Cardiac muscle cell (in vitro differentiated cells and primary cell): ENCODE measurements at places on chromosomes 1 and 21.

GRCh38 chr1:25817840-25818501 lies 1.8 kb upstream of the MTFR1L start:
- no peak for DNase-seq

DNA sequence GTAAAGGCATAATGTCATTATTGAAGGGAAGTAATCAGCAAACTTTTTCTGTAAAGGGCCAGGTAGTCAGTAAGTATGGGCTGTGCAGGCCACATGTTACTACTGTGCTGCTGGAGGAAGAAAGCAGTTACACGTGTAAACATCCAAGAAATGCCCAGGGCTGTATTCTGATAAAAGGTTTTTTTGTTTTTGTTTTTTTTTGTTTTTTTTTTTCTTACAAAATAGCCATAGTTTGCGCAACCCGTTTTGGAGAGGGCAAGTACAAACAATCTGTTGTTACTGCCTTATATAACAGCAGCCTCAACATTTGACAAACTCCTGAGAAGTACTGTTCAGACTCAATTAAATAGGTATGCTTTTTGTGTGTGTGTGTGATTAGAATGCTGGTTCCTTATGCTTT lies 26.7 kb upstream of the MTMR11 start:
- no peak for DNase-seq

- DNase-seq: no peak
Observed at GRCh38 chr1:27967106-27967883, 7.5 kb downstream of the XKR8 start.

DNA sequence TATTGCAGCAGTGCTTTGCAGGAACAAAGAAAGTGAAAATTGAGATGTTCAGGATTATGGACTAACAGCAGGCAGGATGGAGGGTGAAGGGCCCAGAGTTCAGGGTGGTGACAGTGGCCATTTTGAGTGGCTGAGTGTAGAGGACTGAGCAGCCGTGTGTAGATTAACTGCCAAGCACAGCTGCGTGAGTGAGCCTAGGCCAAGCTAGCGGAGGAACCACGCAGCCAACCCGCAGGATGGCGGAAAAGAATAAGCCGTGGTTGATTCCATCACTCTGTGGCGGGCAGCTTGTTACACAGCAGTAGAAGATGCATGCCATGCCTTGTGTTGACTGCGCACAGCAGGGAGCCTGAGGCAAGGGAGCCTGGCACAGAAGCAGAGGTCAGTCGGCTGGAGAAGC lies 102.5 kb upstream of the KIF26B start:
- no peak for DNase-seq

DNA sequence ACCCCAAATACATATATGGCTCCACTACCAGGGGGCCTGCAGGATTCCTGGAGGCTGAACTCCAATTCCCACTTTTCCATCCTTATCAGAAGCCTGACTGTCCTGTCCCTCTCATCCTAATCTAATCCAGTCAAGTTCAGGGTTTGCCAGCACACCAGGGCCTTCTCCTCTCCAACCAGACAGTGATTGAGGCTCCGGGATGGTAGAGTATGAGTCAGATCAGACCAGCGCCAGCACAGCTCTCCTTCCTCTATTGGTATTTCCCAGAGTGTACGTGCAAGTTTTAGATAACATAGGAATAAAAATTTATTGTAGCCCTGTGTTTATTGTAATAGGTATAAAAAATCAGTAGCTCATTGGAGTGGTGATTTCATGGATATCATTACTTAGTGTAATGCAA lies 24.5 kb upstream of the RCSD1 start:
- DNase-seq: no peak

DNA sequence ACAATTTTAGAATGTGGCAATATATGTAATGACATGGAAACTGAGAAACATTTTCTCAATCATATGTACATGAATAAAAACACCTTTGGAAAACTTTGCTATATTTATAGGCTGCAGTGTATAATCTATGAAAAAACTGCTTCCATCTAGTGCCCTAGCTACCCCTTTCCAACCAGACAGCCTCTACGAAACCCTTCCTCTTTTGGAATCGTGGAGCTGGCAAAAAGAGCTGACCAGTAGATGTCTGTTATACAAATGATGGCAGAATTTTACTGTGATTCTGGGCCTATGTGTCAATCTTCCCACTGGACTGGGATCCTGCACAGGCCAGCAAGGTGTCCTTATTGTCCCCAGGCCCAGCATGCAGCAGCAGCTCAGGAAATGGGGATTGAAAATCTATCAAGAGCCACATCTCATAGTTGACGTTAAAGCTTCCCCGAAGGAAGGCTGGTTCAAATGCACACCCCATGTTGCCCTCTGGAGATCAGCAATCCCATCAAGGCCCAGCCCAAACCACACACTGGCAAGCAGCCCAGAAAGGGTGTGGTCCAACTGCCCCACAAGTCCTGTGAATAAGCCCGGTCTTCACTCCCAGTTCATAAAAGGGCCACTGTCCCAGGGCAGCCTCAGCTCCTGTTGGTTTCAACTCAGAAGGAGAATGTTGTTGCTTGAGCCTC lies 8.8 kb upstream of the FAM20B start:
- peak; percentile 89 for DNase-seq

DNA sequence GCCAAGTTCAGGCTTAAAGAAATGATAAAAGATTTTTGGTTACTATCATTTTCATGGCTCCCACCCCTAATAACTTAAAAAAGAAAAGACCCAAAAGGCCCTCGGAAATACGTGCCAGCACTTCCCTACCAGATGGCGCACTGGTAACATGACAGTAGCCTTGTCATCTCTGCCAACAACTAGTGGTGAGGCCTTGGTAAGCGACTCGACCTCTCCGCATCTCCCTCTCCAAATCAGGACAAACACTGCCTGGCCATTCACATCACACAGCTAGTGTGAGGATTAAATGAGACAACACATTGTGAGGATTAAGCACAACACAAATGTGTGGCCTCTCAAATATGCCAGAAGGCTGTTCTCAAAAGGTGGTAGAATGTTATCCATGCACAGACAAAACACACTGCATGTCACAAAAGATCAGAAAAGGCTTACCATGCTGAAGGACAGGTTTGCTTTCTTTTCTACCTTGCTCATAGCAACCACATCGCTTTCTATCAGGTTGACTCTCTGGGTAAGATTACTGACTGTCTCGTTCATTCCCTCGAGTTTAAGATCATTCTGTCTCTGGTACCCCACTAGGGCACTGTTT lies 16.4 kb downstream of the TEX38 start:
- no peak for DNase-seq

DNA sequence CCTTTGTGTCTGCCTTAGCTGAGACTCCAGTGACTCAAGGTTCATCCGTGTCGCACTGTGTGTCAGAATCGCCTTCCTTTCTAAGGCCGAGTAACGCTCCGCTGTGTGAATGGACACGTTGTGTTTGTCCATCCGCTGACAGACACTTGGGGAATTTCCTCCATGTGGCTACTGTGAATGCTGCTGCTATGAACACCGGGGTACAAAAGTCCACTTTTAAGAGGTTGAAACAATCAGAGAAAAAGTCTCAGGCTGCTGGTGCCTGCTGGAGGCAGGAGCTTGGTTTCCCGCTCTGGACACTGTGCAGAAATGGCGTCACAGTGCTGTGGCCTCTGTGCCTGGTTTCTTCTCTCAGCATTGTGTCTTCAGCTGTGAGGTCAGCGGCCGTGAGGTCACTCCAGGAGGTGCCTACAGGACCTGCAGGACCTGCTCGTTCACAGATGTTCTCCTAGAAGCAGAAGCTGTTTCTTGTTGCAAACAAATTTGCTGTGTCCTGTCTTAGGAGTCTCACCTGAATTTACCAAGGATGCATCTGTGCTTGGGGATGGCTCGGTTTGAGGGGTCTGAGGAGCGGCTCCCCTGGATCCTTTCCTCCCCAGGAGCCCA lies 34.2 kb downstream of the KRTAP10-1 start:
- no peak for DNase-seq

DNA sequence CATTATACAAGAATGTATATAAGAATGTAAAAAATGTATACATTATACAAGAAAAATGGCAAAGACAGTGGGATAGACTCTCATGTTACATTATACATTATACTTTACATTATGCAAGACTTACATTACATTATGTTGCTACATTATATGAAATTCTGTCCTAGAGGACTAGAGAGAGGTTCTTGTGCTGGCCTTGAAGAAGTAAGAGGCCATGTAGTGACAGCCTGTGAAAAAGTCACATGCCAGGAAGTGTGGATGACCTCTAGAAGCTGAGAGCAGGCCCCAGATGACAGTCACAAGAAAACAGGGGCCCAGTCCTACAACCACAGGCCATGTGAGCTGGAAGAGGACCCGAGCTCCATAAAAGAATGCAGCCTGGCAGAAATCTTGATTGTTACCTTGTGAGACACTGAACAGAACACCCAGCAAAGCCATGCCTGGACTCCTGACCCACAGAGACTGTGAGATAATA lies 30.5 kb upstream of the AHCYL1 start:
- DNase-seq: peak; percentile 84

DNA sequence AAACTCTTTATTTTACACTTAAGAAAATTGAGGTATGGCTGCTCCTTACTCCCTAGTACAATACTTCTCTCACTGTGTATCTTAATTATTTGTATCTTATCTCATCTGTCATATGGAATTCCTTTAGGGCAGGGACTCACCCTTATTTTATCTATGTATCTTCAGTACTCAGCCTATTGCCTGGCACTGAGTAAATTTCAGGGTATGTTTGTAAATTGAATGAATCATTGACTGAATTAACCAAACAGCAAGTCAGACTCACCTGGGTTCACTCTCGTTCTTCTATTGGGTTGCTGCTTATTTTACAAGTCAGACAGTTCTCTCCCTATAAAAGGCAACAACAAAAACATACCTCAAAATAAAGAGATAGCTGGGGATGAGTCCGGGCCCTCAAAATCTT lies 63.8 kb downstream of the LAMC1 start:
- no peak for DNase-seq

- peak; percentile 22 for DNase-seq
Observed at GRCh38 chr1:15618077-15618654, 908 bp downstream of the DDI2 start.

- no peak for DNase-seq
Observed at GRCh38 chr1:220696863-220697231, 6.7 kb downstream of the C1orf115 start.
